ENCODE measurements at places on chromosomes 16 and 17.

- no peak for DNase-seq
Measured at GRCh38 chr17:80283116-80283852, 22.6 kb downstream of the RNF213 start.

DNA sequence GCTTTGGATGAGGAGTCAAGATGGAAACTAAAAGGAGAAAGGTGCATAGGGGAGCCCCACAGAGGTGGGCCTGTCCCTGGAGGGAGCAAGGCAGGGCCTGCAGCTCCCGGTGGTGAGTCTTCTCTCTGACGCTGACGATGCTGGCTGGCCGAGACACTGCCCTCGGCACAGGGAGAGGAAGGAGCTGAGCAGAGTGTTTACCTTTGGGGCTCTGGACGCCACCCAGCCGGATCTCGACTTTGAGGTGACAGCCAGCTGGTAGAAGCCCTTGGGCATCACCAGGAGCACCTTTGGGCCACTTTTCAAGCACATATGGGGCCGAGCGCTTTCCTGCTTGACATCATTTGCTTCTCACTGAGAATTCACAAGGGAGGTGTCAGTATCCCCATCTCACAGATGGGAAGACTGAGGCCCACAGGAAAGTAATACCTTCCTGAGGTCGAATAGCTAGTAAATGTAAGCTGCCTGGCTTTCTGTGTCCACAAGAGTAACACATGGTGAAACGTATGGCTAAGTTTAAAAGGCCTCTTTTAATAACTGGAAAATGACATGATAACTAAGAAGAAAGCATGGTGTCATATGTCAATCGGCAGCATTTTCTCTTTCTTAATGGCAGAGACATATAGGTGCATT is 294.3 kb upstream of the TNRC6C start:
- no peak for DNase-seq

DNA sequence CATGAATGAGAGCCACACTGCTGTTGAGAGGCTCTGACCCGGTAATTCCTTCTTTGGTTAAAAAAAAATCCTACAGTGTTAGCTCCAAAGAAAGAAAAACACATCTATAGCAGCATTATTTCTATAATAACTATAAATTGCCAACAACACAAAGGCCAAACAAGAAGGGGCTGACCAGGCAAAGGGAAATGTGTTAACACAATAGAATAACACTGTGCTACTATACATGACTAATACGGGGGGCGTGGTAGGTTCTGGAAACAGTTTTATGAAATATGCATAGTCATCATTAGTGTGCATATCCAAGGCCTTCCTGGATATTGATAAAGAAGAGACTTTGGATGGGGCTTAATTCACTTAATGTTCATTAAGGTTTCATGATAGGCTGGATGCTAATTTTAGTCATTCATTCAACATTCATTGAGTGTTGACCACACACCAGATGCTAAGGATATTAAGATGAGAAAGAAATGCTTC is 50.0 kb upstream of the CCL1 start:
- no peak for DNase-seq

GRCh38 chr17:61981323-61981722 is 53.5 kb upstream of the INTS2 start:
- no peak for DNase-seq

- no peak for DNase-seq
Measured at GRCh38 chr16:28103516-28104170, 40.1 kb upstream of the GSG1L start.

DNA sequence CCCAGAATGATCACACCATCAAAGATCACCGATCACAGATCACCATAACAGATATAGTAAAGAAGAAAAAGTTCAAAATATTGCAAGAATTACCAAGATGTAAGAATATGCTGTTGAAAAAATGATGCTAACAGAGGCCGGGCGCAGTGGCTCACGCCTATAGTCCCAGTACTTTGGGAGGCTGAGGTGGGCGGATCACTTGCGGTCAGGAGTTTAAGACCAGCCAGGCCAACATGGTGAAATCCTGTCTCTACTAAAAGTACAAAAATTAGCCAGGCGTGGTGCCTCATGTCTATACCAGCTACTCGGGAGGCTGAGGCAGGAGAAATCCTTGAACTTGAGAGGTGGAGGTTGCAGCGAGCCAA is 53.2 kb downstream of the CPPED1 start:
- DNase-seq, result no peak

DNA sequence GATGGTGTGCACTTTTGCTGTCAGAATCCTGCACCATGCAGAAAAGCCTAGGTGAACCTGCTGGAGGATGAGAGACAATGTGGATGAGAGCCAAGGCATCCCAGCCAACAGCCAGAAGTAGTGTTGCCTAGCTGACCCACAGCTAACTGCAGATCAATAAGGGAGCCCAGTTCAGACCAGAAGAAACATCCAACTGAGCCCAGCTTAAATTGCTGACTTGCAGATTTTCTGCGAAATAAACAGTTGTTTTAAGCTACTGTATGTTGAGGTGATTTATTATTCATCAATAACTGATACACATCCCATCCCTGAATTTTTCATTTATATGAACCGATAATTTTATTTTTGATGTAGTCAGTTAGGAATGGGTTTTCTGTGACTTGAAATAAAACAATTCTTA is 39.2 kb upstream of the TOX3 start:
- no peak for DNase-seq

DNA sequence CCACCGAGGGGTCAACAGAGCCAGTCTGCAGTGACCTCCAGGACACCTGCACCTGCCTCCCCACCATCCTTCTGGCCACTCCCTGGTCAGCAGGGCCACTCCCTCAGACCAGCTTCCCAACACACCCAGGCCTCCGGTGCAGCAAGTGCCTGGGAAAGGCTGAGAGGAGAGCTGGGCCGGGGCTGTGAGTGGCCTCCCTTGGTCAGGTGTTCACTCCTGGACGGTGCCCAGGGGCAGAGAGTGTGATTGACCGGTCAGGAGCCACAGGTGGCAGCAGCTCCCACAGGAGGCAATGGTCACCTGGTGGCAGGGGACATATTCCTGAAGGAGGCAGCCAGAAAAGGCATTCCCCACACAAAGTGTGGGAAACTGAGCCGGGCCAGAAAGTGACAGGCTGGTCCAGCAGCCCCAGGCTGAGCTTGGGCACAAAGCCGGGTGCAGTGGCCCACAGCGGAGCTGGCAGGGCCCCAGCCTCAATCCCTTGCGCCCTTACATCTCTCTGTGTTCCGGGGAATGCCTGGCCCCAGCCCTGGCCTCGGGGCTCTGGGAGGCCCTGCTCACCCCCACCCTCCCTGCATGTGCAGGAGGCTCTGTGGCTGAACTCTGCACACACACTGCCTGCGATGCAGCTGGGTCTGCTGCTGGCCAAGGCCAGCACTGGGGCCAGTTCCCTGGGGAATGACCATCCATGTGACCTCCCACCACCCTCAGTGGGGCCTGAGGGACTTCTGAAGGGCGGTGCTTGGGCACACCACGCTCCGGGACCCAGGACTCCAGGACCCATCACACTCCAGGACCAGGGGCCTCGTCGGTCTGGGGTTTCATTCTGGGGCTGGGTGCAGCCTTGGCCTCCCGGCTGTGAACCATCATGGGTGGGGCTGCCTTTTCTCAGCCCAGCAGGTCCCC is 1.2 kb upstream of the C17orf99 start:
- no peak for DNase-seq

DNA sequence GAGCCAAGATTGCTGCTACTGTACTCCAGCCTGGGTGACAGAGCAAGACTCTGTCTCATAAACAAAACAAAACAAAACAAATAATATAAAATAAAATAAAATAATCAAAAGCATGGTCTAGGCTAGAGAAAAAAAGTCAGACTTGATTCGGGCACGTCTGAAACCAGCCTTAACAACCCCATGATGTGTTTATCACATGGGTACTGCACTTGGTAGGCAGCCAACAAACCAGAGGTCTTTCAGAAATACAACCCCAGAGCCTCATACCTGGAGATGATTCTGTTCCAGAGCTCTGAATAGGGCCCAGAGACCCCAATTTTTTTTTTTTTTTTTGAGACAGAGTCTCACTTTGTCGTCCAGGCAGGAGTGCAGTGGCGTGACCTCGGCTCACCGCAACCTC is 9.6 kb upstream of the HAPSTR1 start:
- no peak for DNase-seq

- no peak for DNase-seq
Measured at GRCh38 chr16:79564671-79565107, 35.8 kb downstream of the MAF start.

DNA sequence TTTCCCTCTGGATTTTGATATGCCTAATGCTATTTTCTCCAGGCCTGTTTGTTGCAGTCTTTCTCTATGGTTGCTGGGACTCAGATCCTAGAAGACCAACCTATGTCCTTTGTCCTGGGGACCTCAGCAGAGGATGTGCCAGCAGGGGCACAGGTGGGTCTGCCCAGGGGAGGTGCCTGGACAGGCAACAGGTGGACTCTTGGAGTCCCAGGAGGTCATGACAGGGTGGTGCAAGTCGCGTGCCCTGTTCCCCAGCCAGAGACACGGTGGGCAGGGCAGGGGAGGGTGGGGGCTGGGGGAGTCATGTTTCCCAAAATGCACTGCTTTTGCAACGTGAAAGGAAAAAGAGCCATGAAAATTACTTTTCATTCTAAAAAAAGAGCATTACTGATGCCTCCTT is 26.3 kb upstream of the PLLP start:
- DNase-seq, result no peak

GRCh38 chr17:57578608-57579225 is 166.4 kb downstream of the CCDC182 start:
- peak; percentile 67 for DNase-seq

DNA sequence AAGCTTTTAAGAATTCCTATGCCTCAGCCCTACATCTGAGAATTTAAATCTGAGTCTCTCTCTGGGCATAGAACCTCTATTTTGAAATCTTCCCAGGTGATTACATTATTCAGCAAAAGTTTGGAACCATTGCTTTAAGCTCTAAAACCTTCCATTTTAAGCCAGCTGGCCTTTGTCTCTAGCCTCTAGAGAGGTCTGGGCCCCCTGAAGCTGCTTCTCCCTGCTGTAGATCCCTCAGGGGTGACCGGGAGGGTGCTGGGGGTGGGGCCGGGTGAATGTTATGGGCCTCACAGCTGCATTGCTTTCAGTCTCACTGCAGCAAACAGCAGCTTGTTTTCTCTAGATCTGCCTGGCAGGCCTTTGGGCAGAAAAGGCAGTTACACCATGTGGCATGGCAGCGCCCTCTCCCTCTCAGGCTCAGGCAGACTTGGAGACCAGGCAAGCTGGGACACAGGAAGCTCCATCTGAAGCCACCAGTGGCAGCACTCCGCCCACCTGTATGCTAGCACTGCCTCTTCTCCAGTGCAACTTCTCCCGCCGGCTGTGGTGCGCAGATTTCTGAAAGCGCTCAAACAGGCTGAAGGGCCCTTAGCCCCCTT is 66.3 kb downstream of the MPRIP start:
- no peak for DNase-seq

DNA sequence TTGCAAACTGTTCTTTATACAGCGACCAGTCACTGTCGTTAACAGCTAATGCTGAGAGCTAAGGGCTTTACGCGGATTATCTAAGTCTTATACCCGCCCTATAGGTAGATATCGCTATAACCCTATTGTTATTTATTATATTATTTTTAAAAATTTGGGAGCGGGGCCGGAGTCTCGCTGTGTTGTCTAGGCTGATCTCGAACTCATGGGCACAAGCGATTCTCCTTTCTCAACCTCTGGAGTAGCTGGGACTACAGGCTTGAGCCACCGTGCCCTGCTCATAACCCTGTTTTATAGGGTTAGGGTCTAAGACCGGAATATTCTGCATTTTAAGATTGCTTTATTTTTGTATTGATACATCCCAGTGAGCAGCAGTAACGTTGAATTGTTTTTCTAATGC is 24.7 kb downstream of the DEF8 start:
- no peak for DNase-seq

DNA sequence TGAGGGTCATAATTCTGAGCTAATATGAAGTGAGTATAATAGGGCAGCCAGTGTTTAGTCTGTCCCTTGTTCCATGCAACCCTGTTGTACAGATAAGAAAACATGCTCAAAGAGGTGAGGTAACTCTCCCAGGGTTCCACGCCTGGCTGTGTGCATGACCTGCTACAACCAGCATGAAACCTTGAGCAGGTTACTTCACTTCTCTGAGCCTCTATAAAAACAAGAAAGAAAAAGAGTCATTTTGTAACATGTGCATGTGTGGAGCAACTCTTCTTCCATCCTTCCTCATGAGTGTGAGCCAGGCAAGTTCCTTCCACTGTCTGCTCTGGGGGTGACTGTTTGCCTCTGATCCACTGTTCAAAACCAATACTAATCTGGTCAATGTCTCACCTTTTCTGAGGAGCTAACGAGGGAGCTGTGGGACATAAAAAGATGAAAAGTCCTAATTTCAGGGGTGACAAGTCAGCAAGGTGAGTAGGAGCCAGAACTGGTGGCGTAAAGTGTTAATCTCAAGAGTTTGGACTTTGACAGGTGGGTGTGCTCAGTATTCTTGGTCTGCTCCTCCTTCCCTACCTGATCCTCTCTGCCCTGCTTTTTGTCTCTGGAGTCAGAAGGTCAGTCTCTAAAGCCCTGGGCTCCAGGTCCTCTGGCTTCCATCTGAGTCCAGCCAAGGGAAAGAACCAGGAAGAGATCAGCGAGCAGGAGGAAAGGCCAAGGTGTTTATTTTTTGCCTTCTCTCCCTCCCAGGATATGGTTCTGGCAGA is 21.5 kb downstream of the GFOD2 start:
- no peak for DNase-seq

DNA sequence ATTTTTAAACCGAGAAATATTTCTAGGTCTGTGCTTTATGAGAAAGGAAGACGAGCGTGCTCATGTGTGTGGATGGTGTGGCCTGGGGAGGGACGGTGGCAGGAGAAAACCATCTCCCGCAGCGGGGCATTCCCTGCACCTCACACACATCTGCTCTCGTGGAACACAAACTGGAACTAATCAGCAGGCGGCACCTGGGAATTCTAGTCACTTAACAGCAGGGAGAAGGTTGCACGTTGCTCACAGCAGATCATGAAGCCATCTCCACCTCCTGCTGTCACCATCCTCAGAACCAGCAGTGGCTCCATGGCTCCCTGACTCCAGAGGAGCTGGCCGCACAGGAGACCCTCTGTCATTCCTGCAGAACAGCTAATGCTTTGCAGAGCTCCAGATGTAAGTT is 35.2 kb downstream of the ADCY9 start:
- no peak for DNase-seq

GRCh38 chr16:12257926-12258561 is 281.5 kb downstream of the SNX29 start:
- DNase-seq, result no peak

- DNase-seq, result no peak
Measured at GRCh38 chr17:58414596-58414997, 2.7 kb downstream of the RNF43 start.

- DNase-seq, result peak; percentile 70
Measured at GRCh38 chr16:24253192-24253591, 2.9 kb upstream of the CACNG3 start.

- no peak for DNase-seq
Measured at GRCh38 chr17:74842146-74842598, 17.5 kb downstream of the GRIN2C start.

Measured in GM13976 (cell line).